Activated CD8-positive, alpha-beta T cell treated with anti-CD3 and anti-CD28 coated beads, Interleukin-2, amount 10 ng/mL, durations not matched to agents 7 days and 5 days (primary cell): ENCODE measurements at places on chromosomes 1 and 21. TPM values are rescaled to one million over a fixed set of nuclear protein-coding genes. Genes with fewer than 3 reads are reported as not detected.

DNA sequence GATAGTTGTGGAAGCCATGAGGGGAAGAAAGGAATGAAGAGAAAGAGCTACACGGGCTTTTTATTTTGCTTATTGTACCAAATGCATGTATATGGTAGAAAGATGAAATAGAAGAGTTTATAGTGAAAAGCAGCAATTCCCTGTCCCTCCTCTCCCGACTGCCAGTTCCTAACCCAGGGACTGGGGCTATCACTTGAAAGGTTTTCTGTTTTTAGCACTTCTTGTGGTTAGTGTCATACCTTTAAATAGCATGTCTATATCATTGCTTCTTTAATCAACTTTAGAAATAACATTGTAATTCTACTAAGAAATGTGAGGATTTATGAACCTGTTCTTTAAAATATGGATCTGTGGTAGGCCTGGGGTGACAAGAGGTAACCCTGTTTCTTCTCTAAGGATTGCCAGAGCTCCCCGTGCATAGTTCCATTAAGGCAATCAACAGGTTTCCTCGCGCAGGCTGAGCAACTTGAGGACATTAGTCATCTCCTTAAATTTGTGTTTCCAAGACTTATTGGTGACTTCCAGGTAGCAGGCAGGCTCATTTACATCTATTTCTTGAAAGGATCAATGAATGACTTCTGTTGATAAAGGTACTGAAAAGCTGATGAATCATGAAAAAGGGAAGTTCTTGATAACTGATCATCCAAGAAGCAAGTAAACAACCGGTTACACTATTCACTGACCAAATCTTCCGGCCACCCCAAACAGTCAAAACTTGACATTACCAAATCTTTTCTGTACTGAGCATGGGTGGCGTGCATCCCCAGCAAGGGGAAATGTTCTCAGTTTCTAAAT, 37.8 kb upstream of the S1PR1 start:
- DNase-seq, result peak; percentile 44

- no peak for DNase-seq
Observed at GRCh38 chr1:147214842-147215539, 10.1 kb downstream of the FMO5 start.

DNA sequence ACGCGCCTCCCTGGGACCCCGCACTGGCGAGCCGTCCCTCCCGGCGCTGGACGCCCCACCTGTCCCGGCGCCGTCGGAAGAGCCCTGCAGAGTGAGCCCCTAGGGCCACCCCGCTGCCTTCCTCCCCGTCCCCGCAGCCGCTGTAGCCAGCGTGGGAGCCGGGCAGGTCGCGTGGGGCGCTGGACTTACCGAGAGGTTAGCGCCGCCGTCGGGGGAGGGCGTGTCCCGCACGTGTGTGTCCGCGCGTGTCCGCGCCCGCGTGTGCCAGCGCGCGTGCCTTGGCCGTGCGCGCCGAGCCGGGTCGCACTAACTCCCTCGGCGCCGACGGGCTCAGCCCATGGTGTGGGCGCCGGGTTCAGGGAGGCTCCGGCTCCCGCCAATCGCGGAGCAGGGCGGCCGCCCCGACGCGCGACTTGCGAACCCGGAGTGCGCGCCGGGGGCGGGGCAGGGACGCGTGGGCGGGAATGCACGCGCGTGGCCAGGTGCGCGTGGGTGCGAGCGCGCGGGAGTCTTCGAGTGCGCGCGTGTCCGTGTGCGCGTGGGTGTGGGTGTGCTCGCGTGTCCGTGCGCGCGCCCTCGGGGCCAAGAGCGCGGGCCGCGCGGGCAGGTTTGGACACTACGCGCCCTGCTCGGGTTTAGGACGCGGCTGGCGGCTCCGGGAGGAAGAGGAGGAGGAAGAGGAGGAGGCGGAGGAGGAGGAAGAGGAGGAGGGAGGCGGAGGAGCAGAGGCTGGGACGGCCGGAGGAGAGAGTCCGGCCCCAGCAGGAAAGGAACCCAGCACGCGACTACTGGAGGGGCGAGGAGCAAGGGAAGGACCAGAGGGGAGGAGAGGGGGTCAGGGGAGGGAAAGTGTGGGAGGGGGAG, 145.2 kb upstream of the ETS2 start:
- no peak for DNase-seq

DNA sequence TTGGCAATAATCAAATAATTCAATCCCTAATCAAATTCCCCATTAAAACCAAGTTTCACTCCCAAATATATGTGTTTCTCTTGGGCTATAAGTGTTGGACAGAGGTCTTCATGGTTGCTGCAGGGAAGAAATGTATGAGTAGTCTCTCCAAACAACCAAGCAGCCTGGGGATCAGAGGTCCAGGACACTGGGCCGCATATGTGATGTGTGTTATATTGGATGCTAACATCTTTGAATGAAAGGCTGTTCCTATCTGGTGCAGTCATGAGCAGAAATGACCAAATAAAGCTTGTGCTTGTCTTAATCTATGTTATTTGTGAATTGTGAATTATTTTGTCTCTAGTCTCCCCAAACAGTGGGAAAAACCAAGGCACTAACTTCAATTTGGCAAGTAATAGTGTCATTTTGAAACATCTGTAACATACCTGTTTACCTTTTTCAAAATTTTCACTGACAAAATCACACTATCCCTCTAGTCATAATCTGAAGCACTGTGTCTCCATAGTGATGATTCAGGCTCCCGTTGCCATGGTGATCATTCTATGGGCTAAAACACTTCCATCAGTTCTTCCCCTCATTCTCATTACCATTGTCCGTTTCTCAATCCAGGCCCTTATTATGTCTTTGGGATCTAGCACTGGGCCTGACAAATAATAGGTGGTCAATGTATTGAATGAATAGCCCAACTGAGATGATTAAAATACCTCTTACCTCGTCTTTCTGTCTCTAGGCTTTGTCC, 12.5 kb upstream of the TADA1 start:
- DNase-seq, result no peak

The EXTL1 gene
- total RNA-seq, result not detected

The IGSF21 gene
- not detected for total RNA-seq

The PRKAA2 gene
- total RNA-seq, result not detected

The STIL gene
- 48.0 TPM for total RNA-seq
